ENCODE measurements at places on chromosomes 6 and 20.

DNA sequence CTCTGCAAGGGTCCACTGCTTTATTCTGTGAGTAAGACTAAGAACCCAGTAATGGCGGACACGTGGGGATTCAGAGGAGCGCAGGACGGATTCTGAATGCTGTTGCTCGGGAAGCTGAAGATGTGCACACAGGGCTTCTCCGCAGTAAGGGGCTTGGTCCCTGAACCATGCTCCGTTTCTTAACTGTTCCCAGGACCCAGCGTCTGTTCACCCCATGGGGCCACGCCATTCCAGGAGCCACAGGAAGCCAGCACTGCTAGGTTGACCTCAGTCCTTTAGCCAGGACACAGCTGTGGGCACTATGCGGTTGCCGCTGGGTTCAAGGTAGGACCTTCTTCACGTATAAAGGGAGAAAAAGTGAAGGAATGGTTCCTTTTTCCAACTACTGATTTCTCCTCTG lies 59.8 kb downstream of the IRF4 start:
- DNase-seq: no peak

GRCh38 chr20:31603822-31604566 lies 1.1 kb upstream of the ID1 start:
- peak; percentile 82 for DNase-seq

DNA sequence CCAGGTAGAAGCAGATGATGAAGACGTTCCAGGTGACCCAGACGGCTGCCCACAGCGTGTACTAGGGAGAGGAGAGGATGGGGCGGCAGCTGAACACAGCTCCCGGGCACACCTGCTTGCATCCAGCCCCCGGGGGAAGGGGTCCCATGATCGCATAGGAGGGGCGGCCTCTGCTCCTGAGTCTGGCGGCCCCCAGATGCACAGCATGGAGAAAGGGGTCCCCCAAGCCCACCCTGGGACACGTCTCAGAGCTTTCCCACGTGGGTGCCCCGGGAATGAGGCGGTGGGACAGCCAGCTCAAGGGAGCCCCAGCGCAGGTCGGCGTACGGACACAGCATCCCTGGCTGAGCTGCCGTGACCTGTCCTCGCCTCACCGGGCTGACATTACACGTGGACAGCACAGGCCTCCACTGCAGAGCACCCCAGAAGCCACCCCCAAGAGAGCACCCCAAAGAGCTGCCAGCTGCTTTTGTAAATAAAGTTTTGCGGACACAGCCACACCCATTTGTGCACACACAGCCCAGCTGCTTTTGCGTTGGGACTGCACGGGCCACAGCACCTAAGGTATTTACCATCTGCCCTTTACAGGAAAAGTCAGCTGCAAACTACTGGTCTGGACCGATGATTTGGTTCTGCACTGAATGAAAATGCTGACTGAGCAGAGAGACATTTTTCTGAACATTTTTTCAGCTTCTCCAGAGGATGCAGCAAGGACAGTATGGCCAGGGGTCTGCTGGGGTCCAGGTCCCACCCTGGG lies 5.2 kb downstream of the NKAIN4 start:
- DNase-seq: no peak

- no peak for DNase-seq
Measured at GRCh38 chr20:32447136-32448027, 89.3 kb downstream of the ASXL1 start.

DNA sequence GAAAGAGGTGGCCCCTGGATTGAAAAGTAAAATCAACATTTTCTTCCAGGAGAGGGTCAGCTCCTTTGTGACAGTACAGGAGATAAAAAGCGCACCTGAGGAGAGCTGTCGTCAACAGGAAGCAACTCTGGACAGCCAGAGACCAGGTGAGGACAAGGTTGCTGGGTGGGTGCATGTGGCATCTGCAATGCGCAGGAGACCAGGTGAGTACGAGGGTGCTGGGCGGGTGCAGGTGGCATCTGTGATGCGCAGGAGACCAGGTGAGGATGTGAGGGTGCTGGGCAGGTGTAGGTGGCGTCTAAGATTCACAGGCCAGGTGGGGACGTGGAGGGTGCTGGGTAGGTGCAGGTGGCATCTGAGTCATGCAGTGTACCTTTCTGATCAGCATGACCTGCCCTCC lies 38.4 kb downstream of the WDR27 start:
- no peak for DNase-seq

DNA sequence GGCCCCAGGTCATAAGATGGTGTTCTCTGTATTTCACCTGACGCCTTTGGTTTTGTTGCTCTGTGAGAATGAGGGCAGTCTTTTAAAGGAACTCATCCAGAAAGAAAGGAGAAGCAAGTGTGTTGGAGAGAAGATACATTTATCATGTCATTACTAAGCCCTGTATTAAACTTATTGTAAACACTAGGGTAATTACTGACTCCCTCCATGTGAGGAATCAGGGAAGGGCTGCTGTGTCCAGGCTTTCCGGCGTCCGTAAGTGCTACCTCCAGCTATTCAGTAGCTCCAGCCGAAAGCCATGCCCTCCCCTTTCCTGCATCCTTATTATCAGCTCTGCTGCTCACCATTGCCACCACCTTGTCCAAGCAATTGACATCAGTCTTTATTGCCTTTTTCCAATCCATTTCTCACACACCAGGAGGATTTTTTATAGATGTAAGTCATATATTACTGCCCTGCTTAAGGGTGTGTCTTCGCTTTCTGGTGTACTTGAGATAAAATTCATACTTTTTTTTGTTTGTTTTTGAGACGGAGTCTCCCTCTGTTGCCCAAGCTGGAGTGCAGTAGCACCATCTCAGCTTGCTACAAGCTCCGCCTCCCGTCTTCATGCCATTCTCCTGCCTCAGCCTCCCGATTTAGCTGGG lies 94.7 kb downstream of the RPP40 start:
- DNase-seq: no peak

- no peak for DNase-seq
Measured at GRCh38 chr20:31923388-31924331, 28.2 kb downstream of the PDRG1 start.

- no peak for DNase-seq
Measured at GRCh38 chr6:57147401-57147800, 24.7 kb upstream of the BAG2 start.

GRCh38 chr20:60361761-60362395 lies 403.7 kb downstream of the CDH26 start:
- DNase-seq: no peak

DNA sequence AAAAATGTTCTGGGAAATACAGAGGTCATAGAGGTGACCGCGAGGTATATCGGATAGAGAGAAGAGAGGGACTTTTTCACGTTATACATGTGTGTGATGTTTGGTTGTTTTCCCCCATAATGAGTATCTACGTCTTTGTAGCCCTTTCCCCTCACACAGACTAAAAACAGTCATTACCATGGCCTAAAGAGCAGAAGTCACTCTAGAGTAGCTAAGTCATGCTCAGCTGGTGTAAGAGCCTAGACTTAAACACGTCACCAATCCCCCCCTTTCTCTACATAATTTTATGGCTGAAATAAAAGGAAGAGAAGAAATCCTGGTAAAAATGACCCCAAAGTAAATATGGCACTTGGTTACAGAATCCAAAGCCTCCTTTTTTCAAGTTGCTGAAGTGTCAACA lies 6.0 kb upstream of the BEND3 start:
- no peak for DNase-seq

DNA sequence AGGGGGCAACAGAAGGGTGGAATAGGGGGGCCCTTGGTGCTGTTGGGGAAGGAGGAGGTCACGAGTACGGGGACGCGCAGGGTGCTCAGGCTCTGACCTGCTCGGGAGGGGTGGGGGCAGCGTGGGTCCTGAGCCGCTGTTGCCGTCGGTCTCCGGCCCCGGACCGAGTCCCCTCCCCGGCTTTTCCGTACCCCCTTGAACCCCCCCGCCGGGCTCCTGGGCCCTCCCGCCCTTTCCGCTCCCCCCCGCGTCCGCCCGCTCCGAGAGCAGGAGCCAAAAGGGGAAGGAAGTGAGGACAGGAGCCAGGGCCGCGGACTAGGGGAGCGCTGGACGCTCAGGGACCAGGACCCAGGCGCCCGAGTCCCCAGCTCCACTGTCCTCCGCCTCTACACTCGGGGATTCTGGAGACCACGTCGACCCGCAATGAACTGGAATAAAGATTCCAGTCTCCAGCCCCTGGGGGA lies at the start of gene RGL2:
Gene RGL2, minus strand, starts transcription at position 170 of the 464 bp plus-strand sequence. CDS start 332 bp downstream, outside the sequence.
- peak; percentile 53 for DNase-seq

GRCh38 chr6:121917834-121918559 lies 481.5 kb upstream of the HSF2 start:
- DNase-seq: no peak

- no peak for DNase-seq
Measured at GRCh38 chr6:69331886-69332285, 464.9 kb downstream of the LMBRD1 start.

Measured in effector CD4-positive, alpha-beta T cell (primary cell).